ENCODE measurements at places on chromosomes 1 and 21. TPM values are rescaled to one million over a fixed set of nuclear protein-coding genes. Genes with fewer than 3 reads are reported as not detected.

The LCE3E gene
- total RNA-seq = not detected

The PMF1 gene
- 56.8 TPM for total RNA-seq

The GABRD gene
- 0.14 TPM for total RNA-seq

The BRDT gene
- total RNA-seq = under 0.01 TPM

GRCh38 chr1:232973652-232974611, 23.5 kb downstream of the NTPCR start:
- no peak for DNase-seq

GRCh38 chr1:48848035-48848434, 71.3 kb upstream of the BEND5 start:
- no peak for DNase-seq

DNA sequence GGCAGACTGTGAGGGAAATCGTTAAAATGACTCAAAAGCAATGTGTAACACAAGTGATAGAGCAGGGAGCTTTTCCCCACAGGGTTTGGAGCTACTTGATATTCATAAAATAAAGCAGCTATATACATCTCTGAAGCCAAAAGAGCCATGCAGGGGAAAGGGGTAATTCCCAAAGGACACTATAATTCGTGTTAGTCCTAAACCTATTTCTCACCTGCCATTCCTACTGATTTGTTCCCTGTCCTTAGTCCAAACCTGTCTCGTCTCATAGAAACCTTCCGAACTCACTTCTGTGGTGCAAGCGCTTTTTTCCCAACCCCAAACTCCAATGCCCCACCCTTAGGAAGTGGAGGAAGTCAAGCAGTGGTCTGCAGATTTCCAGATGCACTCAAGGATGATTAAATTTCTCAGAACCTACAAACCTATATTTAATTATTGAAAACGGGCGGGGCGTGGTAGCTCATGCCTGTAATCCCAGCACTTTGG, 946 bp upstream of the HNRNPR start:
- no peak for DNase-seq

GRCh38 chr1:55384637-55385036, 169.5 kb upstream of the USP24 start:
- DNase-seq = no peak

Data from thymus (tissue), 14 donors.